ENCODE measurements at places on chromosomes 7 and 10.

DNA sequence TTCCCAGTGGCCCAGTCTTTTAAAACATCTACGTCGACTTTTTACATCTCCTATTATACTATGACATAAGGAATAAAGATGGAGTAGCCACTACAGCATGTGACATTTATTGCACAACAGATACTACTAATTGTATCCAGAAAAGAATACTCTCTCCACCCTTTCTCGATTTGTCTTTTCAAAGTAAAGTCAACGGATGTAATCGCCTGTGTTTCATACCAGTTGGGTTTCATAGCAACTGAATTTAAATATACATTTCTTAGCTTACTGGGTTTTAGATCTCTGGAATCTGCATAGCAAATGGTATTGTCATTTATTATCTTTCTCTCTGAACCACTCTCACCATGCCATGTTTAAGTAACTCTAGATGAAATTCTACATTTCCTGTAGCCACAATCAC lies 86.4 kb upstream of the TRIL start:
- DNase-seq, result no peak

DNA sequence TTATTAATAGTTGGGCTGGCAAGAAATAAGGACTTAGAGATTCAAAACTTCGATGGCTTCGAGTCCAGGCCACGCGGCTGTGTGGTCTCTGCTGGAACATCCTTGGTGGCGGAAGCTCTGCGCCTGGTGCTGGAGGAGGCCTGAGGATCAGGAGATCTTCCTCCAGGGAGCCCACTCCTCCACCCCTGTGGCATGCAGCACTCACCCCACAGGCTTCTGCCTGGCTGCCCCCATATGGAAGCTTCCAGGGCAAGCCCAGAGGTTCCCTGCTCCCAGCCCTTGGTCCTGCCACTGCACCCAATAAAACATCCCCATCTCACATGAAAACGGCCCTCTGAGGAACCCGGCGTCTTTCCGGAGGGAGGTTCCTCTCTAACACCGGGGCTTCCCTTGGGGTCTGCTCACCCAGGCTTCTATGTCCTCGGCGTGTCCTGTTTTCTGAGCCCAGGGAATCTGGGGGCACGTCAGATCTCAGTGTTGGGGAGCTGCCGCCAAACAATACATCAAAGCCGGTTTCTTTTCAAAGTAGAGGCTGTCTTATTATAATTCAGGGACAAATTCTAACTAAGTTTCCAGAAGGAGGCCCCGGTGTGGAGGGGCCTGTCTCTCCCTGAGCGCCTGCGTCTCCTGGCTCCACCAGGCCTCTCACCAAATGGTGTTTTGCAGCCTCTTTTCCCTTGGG lies 32.4 kb downstream of the CALML3 start:
- DNase-seq, result no peak

DNA sequence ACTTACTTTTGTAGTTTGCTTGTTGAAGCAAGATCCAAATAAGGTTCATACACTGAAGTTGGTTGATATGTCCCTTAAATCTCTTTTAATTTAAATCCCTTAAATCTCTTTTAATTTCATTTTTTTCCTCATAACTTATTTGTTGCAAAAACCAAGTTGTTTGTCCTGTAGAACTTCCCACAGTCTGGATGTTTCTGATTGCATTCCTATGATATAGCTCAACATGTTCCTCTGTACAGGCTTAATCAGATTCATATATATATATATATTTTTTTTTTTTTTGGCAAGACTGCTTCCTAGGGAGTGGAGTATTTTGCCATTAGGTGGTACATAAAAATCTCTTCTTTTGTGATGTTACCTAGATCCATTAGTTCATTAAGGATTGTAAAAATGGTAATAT lies 174.9 kb upstream of the MKLN1 start:
- DNase-seq, result no peak

DNA sequence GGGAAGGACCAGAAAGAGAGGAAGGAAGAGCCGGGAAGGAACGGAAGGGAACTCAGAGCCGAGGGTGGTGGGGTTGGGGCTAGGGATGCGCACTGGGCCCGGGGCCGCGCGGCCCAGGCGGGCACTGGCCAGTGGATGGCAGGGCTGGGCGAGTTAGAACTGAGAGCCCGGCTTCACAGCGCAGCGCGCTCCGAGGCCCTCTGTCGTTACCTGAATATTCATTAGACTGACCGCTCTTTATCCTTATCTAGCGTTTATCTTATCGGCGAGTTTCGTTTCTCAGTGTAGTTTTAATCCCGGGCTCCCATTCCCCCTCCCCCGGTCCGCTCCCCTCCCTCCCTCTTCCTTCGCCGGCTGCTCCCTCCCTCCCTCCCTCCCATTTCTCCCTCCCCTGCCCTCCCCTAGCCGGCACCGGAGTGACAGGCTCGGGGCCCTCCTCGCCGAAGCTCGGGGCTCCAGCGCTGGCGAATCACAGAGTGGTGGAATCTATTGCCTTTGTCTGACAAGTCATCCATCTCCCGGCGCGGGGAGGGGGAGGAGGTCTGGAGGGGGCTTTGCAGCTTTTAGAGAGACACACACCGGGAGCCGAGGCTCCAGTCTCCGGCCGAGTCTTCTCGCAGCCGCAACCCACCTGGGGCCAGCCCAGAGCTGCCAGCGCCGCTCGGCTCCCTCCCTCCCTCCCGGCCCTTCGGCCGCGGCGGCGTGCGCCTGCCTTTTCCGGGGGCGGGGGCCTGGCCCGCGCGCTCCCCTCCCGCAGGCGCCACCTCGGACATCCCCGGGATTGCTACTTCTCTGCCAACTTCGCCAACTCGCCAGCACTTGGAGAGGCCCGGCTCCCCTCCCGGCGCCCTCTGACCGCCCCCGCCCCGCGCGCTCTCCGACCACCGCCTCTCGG lies at the start of gene PAX2:
PAX2 (plus strand) TSS at position 596 of the 895 bp plus-strand sequence. CDS start 679 bp downstream, outside the sequence.
- DNase-seq, result peak; percentile 51

GRCh38 chr10:1395481-1396296 lies 339.5 kb downstream of the WDR37 start:
- no peak for DNase-seq

- no peak for DNase-seq
Observed at GRCh38 chr7:108480311-108480710, 24.1 kb upstream of the NRCAM start.

All from G401 (cell line).